ENCODE measurements at places on chromosomes 5 and 9. TPM values are rescaled to one million over a fixed set of nuclear protein-coding genes. Genes with fewer than 3 reads are reported as not detected.

Gene DNAJB5
- 5.0 TPM for total RNA-seq

Gene SLIT3
- 62.8 TPM for total RNA-seq

Gene DIPK1B
- 28.4 TPM for total RNA-seq

Gene BTNL8
- total RNA-seq, result not detected

Gene ZDHHC21
- 22.4 TPM for total RNA-seq
